ENCODE measurements at places on chromosomes 13 and 19.
A peak's percentile ranks its signal among the peaks of the same experiment; 100 is the strongest.

DNA sequence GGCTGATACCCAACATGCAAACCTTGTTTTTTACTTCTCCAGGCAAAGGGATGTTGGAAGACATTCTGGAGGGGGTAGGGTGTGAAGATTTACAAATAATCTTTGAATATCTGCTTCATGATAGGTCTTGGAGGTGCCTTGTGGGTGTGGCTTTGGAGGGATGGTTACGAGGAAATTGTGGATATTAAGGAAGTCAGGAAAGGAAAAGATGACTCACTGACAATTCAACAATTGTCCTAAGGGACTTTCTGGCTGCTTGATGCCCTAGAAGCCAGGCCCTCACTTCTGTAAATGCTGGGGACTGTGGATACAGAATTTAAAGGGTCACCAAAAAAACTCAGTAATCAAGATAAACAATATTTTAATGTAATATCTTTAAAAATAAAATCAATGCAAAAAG, 37.4 kb upstream of the ZNF527 start:
- DNase-seq = no peak

- DNase-seq = no peak
Measured at GRCh38 chr13:75071395-75071794, 410.6 kb downstream of the TBC1D4 start.

GRCh38 chr13:57946361-57946760, 314.8 kb downstream of the PCDH17 start:
- no peak for DNase-seq

GRCh38 chr19:55005684-55006488, 32.2 kb downstream of the GP6 start:
- DNase-seq = peak; percentile 91

GRCh38 chr13:26051231-26051656, 572 bp downstream of the SHISA2 start:
- no peak for DNase-seq

DNA sequence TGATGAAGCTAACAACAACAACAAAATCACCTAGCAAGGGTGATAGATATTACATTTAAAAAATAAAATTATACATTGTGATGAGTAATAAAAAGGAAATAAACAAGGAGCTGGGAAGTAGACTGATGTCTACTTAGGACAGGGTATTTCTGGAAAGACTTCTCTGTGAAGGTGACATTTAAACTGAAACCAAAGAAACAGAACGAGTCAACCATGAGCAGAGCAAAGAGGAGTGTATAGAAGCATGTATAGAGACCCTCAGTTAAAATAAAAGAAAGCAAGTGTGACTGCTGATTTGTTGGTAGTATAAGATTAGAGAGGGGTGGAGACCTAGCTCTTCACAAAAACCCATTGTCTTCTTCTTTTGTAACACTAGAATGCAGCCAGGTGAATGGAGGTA, 53.0 kb upstream of the TDRD3 start:
- DNase-seq = no peak

DNA sequence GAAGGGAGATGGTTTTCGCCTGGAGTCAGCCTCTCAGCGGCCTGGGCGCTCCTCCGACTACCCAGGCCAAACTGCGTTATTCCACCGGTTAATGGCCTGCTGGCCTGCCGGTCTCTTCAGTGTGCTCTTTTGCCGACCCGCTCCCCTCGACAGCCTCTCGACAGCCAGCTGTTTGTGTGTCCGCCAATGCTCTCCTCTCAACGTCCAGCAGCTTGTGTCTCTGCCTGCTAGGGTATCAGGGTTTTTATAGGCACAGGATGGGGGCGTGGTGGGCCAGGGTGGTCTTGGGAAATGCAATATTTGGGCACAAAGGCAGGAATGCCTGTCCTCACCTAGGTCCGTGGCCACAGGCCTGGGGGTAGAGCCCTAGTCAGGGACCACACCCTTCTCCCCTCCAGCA, 1.5 kb upstream of the ZNF235 start:
- no peak for DNase-seq

- no peak for DNase-seq
Measured at GRCh38 chr13:78145276-78145675, 226.6 kb upstream of the EDNRB start.

DNA sequence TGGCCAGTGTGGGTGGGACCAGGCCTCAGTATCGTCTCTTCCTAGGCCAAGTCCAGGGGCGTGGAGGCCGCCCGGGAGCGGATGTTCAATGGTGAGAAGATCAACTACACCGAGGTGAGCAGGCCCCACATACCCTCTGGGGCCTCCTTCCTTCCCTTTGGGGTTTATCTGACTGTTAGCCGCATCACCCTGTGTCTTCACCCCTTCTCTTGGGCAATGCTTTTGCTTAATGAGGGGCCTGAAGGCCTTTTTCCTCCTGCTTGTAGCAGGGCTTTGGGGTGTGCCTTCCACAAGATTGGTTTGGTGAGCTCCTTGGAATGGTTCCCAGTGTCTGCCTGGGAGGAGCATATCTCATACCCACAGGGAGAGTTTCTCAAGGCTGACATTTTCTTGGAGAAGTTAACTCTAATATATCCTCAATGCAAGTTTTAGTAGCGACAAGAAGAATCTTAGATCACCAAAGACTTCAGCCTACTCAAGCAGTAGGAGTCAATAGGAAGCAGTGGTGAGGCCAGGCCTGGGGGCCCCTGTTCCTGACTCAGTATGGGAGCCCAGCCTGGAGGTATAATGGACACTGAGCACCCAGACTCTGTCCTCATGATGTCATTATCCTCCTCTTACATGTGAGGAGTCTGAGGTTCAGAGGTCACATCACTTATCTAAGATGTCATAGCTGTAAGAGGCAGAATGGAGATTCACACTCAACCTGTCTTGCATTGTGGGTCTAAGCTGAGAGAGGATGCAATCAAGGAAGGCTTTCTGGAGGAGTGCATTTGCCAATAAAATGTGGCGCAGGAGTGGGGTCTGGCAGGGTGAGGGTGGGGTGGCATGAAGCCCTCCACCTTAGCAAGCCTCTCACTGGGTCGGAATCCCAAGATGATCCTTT, 2.0 kb downstream of the GPI start:
- peak; percentile 91 for DNase-seq

DNA sequence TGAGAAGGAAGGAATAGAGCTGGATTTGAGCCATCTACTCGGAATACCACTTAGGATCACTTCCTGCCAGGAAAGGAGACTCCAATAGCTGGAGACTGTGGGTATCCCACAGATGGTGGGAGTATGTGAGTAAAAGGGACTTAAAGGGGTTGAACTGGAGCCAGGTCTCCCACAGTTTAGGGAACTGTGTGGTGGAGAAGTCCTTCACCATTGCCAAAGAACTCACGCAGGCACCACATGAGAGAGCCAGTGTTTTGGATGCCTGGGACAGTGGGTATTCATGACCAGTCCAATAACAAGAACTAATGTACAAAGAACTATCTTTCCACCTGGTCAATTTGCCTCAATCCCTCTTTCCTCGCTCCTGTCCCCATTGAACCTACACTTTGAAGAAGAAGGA, 24.4 kb upstream of the MYCBP2 start:
- no peak for DNase-seq

DNA sequence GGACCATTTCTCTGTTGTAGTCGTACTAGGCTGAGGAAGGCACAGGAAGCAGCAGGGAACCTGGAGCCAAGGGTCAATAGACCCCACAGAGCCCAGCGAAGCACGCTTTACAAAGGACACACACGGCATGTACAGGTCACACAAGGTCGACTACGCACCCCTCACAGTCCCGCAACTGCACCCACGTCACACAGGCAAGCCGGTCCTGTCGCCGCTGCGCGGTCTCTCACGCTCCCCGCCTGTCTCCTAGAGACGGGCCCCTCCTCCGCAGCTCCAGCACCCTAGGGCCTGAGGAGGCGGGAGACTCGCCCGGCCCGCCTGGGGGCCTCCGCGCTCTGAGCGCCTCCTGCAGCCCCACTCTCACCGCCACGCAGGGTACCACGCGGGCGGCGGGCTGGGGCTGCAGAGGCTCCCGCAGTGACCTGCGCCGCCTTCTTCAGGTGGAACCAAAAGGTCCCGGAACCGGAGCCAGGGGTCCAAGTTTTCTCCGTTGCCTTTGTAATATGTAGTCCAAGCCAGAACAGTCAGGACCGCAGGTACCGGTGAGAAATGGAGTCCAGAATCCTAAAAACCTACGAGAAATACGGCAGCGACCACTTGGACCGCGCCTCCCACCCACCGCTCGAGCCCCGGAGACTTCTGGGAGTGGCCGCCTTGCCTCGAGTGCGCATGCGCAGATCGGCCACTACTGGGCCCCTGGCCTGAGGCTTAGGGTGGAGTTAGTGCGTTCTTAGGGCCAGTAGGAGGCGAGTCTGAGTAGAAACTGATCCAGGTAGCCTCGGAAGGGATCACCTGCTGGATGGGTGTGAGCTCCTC, at the start of gene ZNF607:
Gene ZNF607 (minus strand): TSS at position 651 of the 816 bp plus-strand sequence. CDS start 8,143 bp downstream, outside the sequence.
- peak; percentile 94 for DNase-seq

GRCh38 chr13:31786011-31786410, 46.7 kb downstream of the RXFP2 start:
- DNase-seq = no peak

GRCh38 chr13:45447050-45447661, 17.6 kb upstream of the COG3 start:
- DNase-seq = no peak
